ENCODE measurements at places on chromosomes 2 and 18.

DNA sequence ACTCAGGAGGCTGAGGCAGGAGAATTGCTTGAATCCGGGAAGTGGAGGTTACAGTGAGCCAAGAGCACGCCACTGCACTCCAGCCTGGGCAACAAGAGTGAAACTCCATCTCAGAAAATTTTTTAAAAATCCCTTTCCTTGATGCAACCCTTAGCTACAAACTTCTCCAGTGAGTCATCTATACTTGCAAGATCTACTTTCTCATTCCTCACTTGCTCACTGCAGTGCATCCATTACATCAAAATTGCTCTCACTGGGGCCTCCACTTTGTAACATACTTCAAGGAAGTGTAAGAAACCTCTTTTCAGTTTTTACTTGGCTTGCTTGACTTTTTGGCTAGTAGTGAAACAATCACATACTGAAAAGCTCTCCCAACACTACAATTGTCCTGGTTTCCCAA, 65.3 kb downstream of the REEP1 start:
- no peak for DNase-seq

DNA sequence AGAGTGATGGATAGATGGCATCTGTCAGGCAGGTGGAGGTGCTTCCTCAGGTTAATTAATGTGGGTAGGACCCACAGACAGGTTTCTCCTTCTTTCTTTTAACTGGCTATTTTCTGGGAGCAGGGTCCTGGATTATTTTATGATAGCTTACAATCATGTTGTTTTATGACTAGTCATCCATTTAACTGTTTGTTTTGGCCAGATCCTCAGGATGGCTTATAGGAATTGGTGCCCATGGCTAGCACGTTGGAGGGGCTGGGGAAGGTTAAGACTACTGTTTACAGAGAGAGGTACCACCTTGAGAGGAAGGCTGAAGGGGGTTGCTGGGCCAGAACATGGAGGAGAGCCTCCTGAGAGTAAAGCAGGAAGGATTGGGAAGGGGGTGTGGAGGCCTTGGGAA, 78.0 kb upstream of the MGAT5 start:
- DNase-seq, result no peak

DNA sequence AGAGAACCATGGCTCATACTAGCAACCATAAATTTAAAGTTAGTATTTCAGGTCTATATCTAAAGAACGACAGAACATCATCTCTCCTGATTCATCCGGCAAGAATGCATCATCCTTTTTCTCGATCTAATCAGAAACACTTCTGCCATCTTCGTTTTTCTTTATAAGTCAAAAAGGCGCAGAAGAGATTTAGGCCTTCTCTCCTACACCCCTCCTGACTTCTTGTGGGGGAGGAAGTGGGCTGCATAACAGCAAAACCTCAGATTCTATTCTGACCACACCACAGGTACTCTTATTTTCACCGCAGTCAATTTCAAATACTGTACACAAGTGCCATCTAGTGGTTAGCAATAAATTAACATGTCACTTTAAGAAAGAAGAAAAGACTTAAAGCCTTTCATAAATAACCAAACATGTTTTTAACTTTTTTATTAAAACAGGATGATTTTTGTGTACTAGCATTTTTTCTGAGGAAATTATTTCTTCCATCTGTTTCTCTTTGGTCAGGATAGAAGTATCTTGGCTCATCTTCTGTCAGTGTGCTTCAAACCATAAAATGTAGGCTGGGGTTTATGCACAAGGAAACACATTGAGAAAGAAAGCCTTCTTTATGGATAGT, 48.4 kb upstream of the PIK3C3 start:
- DNase-seq, result peak; percentile 54

DNA sequence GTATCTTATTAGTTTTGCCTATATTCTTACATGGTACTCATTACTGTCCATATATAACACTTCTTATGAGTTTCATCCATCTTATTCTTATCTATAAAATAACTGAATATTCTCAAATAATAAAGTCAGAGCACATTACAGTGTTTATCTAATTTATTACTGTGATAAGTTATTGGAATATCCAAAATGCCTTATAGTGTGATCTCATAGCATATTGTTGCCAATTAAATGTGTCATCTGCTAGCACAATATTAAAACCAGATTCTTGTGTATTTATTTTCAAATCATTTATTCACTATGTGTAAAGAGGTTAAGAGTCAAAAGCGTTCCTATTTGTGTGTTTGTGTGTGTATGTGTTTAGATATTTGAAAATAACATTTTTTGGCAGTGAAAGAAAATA, 151.9 kb downstream of the WDR7 start:
- peak; percentile 10 for DNase-seq

DNA sequence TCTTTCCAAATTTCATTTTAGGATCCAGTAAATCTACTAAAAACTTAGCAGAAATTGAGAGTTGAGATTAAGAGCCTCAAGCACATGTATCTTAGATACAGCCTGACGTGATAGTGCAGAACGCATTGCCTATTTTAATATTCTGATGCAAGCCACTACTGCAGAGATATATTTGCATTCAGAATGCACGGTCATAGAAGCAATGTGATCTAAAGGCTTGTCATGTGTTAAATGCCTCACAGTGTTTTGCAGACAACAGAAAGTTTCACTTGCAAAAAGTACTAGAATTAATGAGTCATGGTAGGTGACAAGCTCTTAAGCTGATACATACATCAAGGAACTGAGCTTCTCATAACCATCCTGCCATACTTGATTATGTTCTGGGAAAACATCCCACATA, 886.7 kb upstream of the CHAC2 start:
- DNase-seq, result no peak

- DNase-seq, result no peak
Measured at GRCh38 chr2:172561270-172561669, 5.4 kb downstream of the PDK1 start.

DNA sequence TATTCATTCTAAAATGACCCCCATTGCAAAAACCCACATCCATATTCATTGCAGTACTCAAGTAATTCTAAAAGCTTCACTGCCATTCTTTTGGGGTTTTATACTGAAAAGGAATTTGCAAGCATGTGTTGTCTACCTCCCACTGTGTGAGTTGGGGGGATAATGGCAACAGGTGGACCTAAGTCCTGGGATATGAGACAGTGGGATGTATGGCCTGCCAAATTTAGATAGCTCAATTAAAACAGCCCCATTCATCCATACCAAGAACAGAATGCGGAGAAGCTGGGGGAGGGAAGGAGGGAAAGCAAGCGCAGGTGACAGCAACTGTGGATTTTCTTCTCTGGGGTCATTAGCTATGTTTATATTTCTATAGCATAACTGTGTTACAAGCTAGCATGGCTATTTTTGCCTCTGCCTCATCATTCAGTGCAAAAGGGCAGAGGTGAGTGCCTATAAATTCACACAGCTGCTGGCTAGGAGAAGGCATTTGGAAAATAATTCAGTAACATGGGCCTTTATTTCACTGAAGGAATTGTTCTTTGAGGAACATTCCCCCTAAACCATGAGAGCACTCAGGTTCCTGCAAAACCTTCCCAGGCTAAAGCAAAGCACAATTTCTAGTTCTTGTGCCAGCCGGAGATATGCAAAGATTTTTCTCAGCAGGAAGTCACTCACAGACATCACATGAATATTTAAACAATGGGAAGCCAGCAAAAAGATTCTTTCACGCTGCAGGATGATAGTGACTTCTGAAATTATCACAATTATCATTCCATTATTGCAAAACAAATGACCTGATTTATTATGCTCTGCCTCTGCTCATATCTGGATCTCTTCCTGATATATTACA, 393.9 kb upstream of the ACVR2A start:
- no peak for DNase-seq

GRCh38 chr2:12884713-12885282, 168.1 kb downstream of the TRIB2 start:
- DNase-seq, result peak; percentile 31

- no peak for DNase-seq
Measured at GRCh38 chr2:145076085-145076484, 556.2 kb upstream of the ZEB2 start.

GRCh38 chr18:49544362-49544761, 17.5 kb upstream of the LIPG start:
- DNase-seq, result no peak

DNA sequence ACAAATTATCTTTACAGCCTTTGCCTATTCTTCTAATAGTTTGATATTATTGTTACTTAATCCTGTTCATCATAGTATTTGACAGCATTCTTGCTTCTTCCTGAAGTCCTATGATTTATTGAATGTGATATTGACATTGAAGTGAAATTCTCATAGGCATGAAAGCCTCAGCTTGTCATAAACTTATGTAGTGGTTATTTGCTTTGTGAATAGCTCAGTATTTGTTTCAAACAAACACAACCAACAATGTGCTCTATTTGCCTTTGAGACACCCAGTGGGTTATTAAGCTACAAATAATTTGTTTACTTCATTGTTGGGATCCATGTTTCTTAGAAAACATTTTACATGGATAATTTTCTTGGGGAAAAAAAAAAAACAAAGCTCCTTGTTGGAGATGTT, 57.2 kb downstream of the TTC39C start:
- DNase-seq, result no peak

- no peak for DNase-seq
Measured at GRCh38 chr2:217990389-217990788, 12.4 kb downstream of the TNS1 start.

GRCh38 chr2:25355270-25355669, 13.5 kb upstream of the DNMT3A start:
- no peak for DNase-seq

DNA sequence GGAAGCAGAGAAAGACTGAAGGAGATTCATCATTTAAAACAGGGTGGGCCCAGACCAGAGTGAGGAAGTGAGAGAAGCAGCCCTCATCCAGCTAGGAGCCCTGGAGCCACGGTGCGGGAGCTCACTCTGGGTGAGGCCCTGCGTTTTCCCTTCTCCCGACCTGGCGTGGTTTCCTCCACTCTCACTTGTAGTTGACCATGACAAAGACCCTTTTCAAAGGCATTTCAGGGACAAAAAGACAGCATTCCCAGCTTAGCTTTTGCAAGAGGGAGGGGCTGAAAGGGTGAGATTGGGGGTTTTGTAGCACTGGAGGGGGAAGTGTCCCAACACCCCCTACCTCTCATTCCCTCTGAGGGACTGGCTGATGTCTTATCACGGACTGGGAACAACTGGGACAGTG, 56.6 kb downstream of the TRPM8 start:
- no peak for DNase-seq

GRCh38 chr18:51029378-51029693, 677 bp upstream of the SMAD4 start:
- DNase-seq, result no peak

- DNase-seq, result no peak
Measured at GRCh38 chr2:178415979-178416378, 35.0 kb downstream of the PRKRA start.

DNA sequence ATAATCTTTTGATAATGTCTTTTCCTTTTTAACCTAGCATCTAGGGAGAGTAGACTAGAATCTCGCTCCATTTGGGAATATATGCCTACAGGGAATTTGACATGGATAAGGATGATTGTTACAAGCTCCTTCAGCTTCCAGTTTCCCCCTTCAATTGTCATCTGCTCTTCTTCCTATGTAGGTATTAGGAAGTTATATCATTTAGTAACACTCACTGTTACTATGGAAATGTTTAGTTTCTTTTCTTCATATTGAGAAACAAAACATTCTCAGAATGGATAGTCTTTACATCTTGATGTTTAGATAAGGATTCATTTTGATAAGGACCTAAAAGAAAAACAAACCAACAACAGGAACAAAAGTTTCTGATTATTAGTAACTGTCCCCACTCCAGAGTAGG, 127.6 kb downstream of the PHLPP1 start:
- no peak for DNase-seq

DNA sequence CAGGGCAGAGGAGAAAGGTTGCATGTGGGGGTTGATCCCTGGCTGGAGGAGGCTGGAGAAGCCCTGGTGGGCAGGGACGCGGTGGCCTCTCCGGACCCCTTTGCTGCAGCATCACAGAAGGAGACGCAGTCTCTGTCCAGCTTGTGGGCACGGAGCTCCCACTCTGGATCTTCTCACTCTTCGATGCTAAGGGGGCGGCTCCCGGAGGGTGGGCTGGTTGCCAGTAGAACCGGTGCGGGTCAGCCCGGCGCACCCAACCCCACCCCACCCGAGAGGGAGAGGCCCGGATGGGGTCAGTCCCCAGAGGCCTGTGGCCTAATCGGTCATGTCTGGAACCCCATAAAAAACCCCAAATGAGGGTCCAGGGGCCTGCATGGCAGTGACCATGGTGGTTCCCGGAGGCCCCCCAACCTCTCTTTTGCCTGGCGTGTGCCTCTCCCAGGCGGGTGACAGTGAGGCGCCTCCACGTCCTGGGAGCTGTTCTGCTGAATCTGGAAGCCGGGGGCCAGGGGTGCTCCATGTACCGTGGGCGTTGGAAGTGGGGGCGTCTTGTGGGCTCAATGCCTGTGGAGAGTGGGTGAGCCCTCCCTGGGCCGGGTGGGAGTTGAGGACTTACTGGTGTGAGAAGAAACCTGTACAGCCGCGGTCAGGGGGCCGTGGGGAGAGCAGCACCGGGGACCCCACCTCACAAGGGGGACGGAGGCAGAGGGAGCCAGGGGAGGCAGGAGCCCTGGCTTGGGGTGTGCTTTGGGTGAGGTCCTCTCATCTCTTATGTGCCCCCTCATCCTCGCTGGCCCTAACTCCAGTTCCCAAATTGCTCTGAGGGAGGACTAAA, 79.6 kb downstream of the RTP5 start:
- no peak for DNase-seq

GRCh38 chr2:18598848-18599484, 9.6 kb upstream of the NT5C1B start:
- no peak for DNase-seq

DNA sequence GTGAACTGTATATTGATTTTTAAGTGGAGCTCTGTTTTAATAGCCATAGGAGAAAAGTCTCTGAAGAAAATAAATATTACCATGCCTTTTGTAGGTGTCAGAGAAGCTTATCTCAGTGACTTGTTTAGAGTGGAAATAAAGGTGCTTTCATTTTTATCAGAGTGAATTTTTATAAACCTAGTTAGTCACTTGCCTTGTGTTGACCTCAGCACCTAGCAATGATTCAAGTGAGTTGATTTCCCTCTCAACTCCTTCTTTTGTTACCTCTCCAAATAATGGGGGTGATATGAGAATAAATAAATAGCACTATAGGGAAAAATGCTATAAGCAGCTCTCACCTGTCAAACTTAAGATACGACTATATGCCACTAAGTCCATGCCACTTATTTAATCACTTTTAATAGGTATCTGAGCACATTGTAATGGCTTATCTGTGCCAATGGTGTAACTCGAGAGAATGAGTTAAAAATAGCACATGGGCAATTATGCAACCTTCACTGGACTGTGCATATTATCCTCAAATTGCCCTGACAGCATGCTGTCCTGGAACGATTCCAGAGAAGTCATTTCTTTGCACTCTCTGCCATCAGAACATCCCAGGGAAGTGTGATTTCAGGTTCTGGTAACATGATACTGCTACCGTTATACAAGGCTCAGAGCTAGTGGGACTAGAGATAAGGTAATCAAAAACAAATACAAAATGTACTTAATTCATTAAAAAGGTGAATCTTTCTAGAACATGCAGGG, 290.8 kb downstream of the CCDC85A start:
- peak; percentile 25 for DNase-seq
